NCI-H2081 (cell line): ENCODE measurements at places on chromosomes 3 and 15.
A peak's percentile ranks its signal among the peaks of the same experiment; 100 is the strongest.

GRCh38 chr3:42493798-42494151, 8.7 kb upstream of the VIPR1 start:
- no peak for DNase-seq

DNA sequence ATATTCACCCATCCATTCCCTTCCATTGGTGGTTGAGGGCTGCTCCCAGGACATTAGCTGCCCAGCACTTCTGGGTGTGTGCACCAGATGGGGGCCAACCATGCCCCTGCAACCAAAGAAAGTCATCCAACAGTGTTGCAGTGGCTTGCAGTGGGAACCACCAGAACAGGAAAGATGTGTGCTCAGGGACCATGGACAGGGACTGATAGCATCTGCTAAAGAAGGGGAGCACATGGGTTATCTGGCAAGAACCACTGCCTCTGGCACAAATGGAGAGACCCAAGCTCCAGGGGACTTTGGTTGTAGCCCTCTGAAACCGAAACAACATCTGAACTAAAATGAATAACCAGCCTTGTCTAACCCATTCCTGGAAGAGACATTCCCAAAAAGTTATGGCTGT, 8.1 kb downstream of the DCLK3 start:
- DNase-seq, result no peak

GRCh38 chr15:69647142-69647513, 194.5 kb downstream of the RPLP1 start:
- no peak for DNase-seq

GRCh38 chr15:69056365-69056764, 41.9 kb downstream of the NOX5 start:
- peak; percentile 14 for DNase-seq

- DNase-seq, result no peak
Observed at GRCh38 chr3:13708871-13709595, 160.1 kb downstream of the FBLN2 start.

GRCh38 chr3:106326941-106327695, 458.3 kb upstream of the CBLB start:
- DNase-seq, result no peak

GRCh38 chr15:76177491-76178040, 117.8 kb downstream of the TMEM266 start:
- DNase-seq, result no peak

- no peak for DNase-seq
Observed at GRCh38 chr3:12916159-12916558, 74.8 kb upstream of the RPL32 start.

DNA sequence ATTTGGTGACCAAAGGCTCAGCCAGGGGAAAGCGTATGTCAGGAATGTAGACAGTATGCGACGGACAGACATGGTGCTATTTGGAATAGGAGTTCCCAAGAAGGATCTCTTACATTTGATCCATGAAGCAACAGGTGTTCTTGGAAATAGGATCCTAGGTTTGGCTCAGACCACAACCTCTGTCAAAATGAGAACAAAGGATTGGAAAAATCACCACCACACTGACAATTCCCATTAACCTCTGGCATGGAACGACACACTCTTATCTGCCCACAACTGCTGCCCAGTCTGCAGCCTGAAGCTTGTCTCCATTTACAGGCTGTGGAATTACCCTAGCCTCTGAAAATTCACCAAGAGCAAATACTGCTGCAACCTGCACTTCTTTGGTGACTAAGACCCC, 33.6 kb upstream of the LRRN1 start:
- DNase-seq, result no peak

DNA sequence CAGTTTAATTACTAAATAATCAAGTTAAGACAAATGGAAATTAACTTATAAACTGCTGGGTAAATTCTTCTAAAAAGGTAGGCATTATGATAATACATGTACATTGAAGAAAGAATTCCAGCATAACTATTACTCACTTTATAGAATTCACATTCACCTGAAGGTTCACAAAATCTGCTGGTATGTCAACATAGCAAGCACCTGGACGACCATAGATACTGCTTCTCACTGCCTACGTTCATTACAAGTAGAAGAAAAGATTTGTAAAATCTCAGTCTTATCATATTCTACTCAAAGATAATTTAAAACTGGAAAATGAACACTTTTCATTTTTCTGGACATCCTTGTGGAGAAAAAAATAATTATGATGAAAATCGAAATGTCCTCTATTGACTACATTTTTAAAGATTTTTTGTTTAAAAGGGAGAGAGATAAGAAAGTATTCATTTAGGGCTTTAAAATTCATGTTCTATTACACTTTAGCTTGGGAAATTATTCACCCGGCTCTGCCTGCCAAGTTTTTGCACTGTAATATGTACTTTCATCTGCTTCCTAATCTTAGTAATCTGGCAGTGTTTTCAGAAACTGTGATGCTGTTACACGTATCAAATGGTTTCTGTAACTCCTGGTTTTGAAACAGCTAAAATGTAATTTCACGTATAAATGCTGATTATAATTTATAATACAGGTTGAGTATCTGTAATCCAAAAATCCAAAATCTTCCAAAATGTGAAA, 16.1 kb downstream of the HACL1 start:
- DNase-seq, result no peak

- DNase-seq, result no peak
Observed at GRCh38 chr3:24451461-24452099, 43.1 kb downstream of the THRB start.

GRCh38 chr3:43087249-43087776, 18.6 kb downstream of the POMGNT2 start:
- no peak for DNase-seq

DNA sequence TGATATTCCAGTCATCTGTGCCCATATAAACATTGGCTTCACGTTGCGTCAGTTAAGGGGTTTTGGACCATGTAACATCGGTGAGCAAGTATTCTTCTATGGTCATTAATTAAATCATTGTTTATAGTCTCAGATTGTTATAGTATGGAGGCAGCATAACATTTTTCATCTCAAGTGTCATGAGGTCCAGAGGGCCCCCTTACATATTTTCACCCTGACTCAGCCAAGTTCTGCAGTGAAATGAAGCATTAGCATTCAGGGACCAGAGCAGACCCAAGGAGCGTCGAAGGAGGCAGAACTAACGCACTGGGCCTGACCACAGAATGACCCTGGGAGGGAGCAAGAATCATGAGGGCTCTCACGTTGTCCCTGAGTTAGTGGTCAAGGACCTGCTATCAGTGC, 171.5 kb downstream of the LRTM1 start:
- DNase-seq, result no peak
